ENCODE measurements at places on chromosomes 6 and 20. TPM values are rescaled to one million over a fixed set of nuclear protein-coding genes. Genes with fewer than 3 reads are reported as not detected.

DNA sequence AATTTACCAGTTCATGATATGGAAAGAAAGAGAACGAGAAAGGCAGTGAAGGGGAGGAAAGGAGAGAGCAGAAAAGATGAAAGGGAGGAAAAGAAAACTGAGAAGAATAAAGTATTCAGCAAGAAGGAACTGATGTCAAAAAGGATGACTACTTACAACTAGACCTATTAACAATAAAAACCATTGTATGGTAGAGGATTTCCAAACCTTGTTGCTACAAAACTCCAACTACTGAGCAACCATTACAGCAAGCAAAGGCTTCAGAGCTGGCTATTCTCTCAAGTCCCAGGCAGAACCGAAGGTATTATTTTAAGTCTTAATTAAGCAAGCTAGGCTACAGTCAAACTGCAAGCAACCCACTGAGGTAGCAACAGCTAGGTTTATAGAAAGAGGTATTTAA lies 142.2 kb downstream of the BTBD9 start:
- DNase-seq = no peak

Gene SPDEF
- total RNA-seq = under 0.01 TPM

- no peak for DNase-seq
These were observed 56.3 kb downstream of the ZHX3 start for GRCh38 chr20:41261260-41261659.

Gene FAM83B
- 0.43 TPM for total RNA-seq

DNA sequence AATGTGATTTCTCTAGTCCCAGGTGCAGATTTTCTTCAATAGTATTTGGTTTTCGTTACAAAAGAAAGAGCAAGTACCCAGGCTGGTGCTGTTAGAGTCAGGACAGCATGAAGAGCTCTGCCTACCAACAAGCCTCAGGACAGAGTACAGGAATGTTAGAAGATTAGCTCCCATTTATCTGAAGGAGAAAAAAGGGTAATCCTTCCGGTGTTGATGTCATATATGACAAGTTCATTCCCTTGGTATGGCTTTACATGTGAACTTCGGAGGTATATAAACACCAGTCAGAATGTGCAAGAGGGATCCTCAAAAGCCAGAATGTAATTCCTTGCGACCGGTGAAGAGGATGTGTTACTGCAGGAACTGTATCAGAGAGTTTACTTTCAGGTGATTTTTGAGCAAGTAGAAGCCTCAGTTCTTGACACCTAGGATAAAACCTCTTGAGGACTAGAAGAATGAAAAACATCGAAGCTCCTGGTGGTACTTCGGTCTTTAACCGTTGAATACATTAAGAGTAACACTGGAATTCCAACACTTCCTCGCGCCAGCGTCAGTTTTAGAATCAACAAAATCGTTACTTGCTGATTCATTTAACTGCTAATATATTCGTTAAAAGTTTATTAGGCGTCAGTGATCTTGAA lies 194.2 kb upstream of the ZNF184 start:
- DNase-seq = no peak

DNA sequence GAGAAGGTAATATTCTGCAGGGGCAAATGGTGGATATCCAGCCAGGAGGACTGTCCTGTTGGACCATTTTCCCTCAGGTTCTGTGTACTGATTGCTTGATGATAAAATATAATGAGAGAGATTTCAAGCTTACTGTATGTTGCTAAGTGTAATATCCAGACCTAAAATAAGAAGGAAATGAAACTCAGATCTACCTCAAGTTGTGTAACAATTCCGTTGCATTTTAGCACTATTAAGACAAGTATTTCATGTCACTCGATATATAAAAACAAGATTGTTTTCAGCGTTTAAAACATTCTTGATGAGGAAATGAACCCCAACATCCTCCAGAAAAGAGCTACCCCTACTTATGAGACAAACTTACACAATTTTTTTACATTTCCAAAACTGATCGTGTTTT lies 57.2 kb downstream of the RGS17 start:
- no peak for DNase-seq

DNA sequence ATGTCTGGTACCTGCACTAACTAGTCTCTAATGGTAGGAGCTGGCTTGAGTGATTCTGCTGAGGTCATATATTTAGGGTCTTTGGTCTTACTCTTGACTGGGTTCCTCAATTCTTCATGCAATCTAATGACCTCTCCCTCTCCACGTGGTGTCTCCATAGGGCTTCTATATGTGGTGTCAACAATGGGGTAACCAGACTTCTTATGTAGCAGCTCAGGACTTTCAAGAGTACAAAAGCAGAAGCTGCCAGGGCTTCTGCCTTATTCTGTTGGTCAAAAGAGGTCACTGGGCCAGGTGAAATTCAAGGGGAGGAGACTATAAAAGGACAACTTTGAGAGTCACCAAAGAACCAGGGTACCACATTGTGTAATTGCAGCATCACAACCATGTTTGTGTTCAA lies 54.3 kb downstream of the NUS1 start:
- no peak for DNase-seq

GRCh38 chr6:37142050-37142614 lies 27.8 kb upstream of the PIM1 start:
- no peak for DNase-seq

DNA sequence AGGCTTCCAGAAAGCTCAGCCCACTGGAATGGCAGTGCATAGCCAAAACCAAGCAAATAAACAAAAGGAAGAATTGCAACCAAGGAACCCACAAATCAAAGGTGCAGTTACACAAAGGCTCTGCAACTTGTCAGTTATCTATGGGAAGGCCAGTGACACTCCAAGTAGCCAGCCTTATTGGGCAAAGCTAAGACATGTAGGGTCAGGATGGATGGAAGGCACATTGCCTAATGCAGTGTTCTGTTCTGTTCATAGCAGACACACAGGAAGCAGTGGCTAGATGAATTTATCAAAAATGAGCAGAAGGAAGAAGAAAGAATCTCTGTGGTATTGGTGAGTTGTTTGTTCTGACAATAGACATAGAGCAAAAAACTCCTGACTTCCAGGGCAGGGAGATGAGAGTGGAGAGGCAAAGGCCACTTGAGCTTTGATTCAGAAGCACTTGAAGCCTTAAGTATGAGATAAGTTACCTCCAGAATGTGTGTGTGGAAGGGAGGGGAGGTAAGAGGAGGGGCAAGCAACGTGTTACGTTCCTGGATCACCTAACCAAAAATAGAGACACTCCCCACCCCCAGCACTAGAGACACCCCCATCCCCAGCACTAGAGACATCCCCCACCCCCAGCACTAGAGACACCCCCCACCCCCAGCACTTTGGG lies 57.9 kb upstream of the AKAP12 start:
- DNase-seq = no peak

DNA sequence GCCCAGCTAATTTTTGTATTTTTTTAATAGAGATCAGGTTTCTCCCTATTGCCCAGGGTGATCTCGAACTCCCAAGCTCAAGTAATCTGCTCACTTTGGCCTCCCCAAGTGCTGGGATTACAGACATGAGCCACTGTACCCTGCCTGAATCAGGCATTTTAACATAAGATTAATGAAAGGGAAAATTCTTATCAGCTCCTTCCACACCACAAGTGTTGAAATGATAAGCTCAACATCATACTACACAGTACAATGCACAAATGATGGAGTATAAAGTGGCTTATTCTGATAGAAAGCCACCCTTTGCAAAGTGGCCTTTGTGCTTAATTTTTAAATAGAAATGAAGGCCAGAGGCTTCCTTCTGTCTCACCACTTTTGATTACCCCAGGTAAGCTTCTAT lies 71.3 kb upstream of the MCHR2 start:
- DNase-seq = no peak

DNA sequence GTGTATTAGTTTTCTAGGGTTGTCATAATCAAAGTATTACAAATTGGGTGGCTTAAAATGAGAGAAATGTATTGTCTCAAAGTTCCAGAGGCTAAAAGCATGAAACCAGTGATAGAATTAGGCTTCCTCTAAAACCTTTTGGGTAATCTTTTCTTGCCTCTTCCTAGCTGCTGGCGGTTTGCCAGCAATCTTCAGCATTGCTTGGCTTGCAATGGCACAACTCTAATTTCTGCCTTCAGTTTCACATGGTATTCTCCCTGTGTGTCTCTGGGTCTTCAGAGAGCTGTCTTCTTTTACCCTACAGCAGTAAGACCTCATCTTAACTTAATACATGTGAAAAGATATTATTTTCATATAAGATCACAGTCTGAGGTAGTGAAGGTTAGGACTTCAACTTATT lies 479.1 kb upstream of the GJE1 start:
- no peak for DNase-seq

Data from fibroblast of villous mesenchyme (primary cell).